T-helper 17 cell (primary cell): ENCODE measurements at places on chromosomes 6 and 20. TPM values are rescaled to one million over a fixed set of nuclear protein-coding genes. Genes with fewer than 3 reads are reported as not detected.

FLRT3 gene
- not detected for total RNA-seq

PTPRT gene
- not detected for total RNA-seq

TMEM217 gene
- total RNA-seq = 0.37 TPM

BIRC7 gene
- not detected for total RNA-seq

KIF6 gene
- 0.40 TPM for total RNA-seq

CST8 gene
- total RNA-seq = not detected

AIF1 gene
- 8.1 TPM for total RNA-seq

BEND6 gene
- total RNA-seq = not detected

GPSM3 gene
- total RNA-seq = 268 TPM

DNA sequence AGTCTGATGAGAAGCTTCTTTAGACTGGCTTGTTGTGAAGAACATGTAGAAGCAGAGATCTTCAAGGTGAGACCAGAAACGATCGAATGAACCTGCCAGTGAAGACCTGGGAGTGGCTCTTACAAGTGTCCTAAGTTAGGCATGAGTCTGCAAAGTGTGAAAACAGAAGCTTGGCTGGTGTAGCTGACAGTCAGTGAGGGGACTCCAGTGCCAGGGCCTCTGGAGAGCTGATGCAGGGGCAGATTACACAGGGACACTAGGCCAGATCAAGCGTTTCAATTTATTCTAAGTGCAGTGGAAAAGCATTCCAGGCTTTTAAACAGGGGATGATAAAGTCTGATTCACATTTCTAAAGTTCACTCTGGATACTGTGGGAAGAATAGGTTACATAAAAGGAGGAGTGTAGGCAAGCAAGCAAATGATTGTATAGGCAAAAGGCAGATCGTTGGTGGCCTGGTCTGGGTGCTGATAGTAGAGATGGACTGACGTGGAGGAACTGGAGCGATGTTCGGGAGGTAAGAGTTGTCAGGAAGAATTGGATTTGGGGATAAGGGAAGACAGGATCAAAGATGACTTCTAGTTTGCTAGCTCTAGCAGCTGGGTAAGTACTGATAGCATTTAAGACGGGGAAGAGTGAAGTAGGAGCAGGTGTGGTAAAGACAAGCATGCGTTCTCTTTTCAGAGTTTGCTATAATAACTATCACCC lies 133.5 kb downstream of the MAN1A1 start:
- DNase-seq = no peak
- peak overlapping the region; percentile 21 for H3K4me3 ChIP-seq
- H3K27me3 ChIP-seq = no peaks in the 10 kb centered on the region
- peaks cover 8% of the 10 kb centered on the region for H3K4me1 ChIP-seq

DNA sequence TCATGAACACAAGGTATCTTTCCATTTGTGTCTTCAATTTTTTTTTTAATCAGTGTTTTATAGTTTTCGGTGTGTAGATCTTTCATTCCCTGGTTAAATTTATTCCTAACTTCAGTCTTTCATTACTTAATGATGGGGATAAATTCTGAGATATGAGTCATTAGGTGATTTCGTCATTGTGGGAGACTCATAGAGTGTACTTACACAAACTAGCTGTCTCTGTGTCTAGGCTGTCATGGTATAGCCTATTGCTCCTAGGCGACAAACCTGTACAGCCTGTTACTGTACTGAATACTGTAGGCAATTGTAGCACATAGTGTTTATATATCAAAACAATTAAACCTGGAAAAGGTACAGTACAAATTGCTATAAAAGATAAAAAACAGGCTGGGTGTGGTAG lies 42.1 kb downstream of the SMAP1 start:
- H3K4me3 ChIP-seq = no peak overlapping the region
- H3K4me1 ChIP-seq = peaks cover 39% of the 10 kb centered on the region
- no peaks in the 10 kb centered on the region for H3K36me3 ChIP-seq
- H3K27ac ChIP-seq = peak overlapping the region; percentile 90
- no peaks in the 10 kb centered on the region for H3K27me3 ChIP-seq

DNA sequence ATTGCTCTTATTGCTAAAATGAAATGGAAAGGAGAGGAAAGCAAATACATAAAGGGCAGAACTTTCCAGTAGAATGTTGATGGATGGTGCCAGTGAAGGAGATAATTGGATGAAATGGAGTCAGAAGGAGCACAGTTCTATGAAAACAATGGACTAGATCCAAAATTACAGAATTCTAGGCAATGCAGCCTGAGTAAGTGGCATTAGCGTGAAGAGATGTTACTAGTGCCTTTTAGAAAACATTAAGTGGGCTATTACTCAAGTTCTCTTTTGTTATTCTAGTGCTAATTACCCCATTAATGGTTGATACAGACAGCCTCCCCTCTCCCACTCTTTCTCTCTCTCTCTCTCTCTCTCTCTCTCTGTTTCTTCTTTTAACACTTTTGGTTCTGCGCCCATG lies 209.5 kb upstream of the RGS17 start:
- no peak for DNase-seq
- no peak overlapping the region for H3K27ac ChIP-seq
- no peaks in the 10 kb centered on the region for H3K36me3 ChIP-seq

DNA sequence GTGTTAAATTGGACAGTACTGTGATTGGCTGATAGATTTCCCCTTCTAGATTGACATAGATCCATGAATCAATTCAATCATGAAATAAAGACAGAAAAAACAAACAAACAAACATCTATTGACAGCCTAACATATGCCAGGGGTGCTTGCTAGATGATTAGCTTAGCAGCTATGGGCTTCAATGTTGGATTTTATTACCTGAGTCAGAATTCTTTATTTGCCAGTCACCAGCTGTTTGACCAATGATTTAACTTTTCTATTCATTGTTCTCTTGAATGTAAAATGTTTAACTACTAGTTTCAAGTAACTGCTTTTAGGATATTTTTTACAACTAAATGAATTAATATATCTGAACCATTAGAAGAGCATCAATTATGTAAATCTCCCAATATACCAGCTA lies 901.3 kb upstream of the CITED2 start:
- no peak for DNase-seq
- peaks cover 3% of the 10 kb centered on the region for H3K27me3 ChIP-seq
- H3K4me1 ChIP-seq = no peaks in the 10 kb centered on the region
- H3K4me3 ChIP-seq = no peak overlapping the region

GRCh38 chr6:112310439-112311125 lies 36.5 kb upstream of the RFPL4B start:
- H3K27ac ChIP-seq = no peak overlapping the region
- no peak for DNase-seq
- H3K4me1 ChIP-seq = peaks cover 6% of the 10 kb centered on the region
- H3K36me3 ChIP-seq = no peaks in the 10 kb centered on the region
- peaks cover 53% of the 10 kb centered on the region for H3K27me3 ChIP-seq
- no peak overlapping the region for H3K4me3 ChIP-seq

GRCh38 chr20:33964441-33964840 lies 29.3 kb upstream of the RALY start:
- peaks cover 8% of the 10 kb centered on the region for H3K27me3 ChIP-seq
- DNase-seq = no peak
- H3K27ac ChIP-seq = no peak overlapping the region
- peaks cover 2% of the 10 kb centered on the region for H3K36me3 ChIP-seq

DNA sequence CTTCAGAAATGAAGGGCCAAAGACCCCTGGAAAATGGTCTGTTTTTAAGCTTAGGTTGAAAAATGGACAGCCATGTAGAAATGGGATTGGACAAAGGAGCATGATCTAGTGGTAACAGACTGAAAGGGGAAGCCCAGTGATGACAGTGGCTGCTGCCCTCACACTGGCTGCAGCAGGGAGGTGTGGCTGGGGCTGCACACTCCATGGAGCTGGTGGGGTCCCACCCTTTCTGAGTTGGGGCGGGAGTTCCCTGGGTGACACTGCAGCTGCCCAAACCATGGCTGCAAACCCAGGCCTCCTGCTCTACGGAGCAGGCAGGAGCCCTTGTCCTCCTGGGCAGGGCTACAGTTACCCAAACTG lies 8.5 kb upstream of the PACSIN1 start:
- no peaks in the 10 kb centered on the region for H3K36me3 ChIP-seq
- H3K4me3 ChIP-seq = no peak overlapping the region
- no peak for DNase-seq
- no peaks in the 10 kb centered on the region for H3K4me1 ChIP-seq
- H3K27me3 ChIP-seq = no peaks in the 10 kb centered on the region

DNA sequence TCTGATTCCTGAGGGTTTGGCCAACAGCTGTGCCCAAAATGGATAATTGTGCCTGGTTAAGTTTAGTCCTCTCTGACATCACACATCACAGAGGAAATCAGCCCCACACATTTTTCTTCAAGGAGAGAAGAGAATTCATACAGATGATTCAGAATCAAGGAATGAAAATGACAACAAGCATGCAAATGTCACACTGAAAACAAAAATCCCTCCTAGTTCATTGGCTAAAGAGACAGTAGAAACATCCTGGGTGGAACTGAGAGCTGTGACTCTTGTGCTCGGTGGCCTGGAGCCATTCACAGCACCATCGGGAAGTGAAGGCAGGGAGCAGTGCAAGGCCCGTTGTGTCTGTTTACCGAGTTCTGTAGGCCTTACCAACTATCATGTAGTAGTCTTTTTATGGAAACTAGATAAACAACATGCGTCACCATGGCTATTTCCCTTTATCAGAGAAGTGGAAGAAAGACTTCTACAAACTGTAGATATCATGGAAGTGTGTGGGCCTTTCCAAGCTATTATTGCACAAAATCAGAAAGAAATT lies 81.7 kb upstream of the TENT5A start:
- no peak overlapping the region for H3K4me3 ChIP-seq
- H3K4me1 ChIP-seq = no peaks in the 10 kb centered on the region
- DNase-seq = no peak
- H3K27me3 ChIP-seq = no peaks in the 10 kb centered on the region
- H3K27ac ChIP-seq = no peak overlapping the region

- H3K4me1 ChIP-seq = no peaks in the 10 kb centered on the region
- DNase-seq = no peak
- peaks cover 6% of the 10 kb centered on the region for H3K36me3 ChIP-seq
- no peak overlapping the region for H3K27ac ChIP-seq
- H3K27me3 ChIP-seq = peaks cover 29% of the 10 kb centered on the region
- no peak overlapping the region for H3K4me3 ChIP-seq
Measured at GRCh38 chr20:43415661-43416430, 41.9 kb upstream of the SRSF6 start.

GRCh38 chr6:118632359-118632758 lies 19.0 kb downstream of the CEP85L start:
- H3K36me3 ChIP-seq = peaks cover 2% of the 10 kb centered on the region
- no peak for DNase-seq
- no peak overlapping the region for H3K4me3 ChIP-seq
- no peak overlapping the region for H3K27ac ChIP-seq
- no peaks in the 10 kb centered on the region for H3K27me3 ChIP-seq

DNA sequence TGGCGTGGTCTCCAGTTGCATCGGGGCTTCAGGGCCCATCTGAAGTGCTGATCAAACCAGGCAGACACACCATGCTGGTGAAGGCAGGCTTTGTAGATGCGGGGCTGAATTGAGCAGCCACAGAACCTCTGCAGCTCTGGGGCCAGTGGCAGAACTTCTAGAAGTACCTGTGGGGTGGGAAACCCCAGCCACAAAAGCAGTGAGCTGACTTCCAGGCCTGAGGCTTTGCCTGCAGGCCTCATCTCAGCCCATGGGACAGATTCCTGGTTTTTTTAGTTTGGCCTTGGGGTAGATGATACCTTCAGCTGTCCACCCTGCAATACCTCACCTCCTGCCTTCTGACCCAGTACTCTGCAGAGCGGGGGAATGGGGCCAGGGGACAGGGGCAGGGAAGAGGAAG lies 14.1 kb downstream of the C20orf173 start:
- no peak for DNase-seq
- no peaks in the 10 kb centered on the region for H3K27me3 ChIP-seq
- H3K4me3 ChIP-seq = no peak overlapping the region
- peaks cover 3% of the 10 kb centered on the region for H3K36me3 ChIP-seq

GRCh38 chr6:99187429-99187828 lies 162.0 kb downstream of the FAXC start:
- no peaks in the 10 kb centered on the region for H3K36me3 ChIP-seq
- H3K27me3 ChIP-seq = peaks cover 15% of the 10 kb centered on the region
- DNase-seq = no peak
- H3K4me1 ChIP-seq = peaks cover 4% of the 10 kb centered on the region

DNA sequence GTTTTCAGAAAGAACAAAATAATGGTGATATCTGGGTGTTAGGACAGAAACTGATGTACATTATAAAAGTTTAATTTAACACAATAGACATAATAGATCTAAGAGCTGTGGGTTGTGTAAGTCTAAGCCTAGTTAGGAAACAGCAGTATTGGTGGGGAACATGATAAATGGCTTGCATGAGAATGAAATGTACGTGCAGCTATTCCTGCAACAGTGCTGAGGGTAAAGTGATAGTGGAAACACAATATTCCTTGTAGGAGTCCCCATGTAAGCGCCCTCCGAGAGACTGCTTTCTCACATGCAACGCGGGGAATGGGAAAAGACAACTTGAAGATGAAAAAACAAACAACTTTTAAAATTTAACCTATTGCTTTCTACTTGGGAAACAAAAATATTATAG lies 96.6 kb upstream of the TRAF3IP2 start:
- no peak for DNase-seq
- peaks cover 7% of the 10 kb centered on the region for H3K36me3 ChIP-seq
- no peak overlapping the region for H3K4me3 ChIP-seq

DNA sequence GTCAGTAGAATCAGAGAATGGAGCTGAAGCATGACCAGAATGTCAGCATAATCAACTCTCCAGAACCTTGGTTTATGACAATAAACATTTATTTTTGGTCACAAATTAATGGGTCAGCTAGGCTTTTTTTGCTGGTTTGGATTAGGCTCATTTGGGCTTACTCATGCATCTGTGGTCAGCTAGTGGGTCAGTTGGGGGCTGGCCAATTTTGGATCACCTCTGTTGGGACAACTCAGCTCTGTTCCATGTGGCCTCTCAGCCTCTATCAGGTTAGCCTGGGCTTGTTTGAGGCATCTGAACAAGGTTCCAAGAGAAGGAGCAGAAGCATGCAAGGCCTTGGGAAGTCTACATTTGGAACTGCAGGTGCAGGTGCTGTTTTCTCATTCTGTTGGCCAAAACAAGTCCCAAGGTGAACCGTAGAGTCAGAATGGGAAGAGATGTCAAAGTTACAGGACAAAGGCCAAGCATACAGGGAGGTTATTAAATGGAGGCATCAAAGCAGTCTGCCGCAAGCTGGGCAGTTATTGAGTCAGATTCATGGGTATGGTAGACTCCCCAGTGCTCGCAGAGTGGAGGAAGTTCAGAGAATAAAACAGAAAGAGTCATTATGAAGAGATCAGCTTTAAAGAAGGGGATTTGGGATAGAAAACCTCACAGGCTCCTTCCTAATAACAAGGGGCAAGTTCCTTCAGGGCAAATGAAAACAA lies 173.0 kb downstream of the PLCB4 start:
- H3K27ac ChIP-seq = no peak overlapping the region
- no peaks in the 10 kb centered on the region for H3K27me3 ChIP-seq
- no peaks in the 10 kb centered on the region for H3K4me1 ChIP-seq
- DNase-seq = no peak

DNA sequence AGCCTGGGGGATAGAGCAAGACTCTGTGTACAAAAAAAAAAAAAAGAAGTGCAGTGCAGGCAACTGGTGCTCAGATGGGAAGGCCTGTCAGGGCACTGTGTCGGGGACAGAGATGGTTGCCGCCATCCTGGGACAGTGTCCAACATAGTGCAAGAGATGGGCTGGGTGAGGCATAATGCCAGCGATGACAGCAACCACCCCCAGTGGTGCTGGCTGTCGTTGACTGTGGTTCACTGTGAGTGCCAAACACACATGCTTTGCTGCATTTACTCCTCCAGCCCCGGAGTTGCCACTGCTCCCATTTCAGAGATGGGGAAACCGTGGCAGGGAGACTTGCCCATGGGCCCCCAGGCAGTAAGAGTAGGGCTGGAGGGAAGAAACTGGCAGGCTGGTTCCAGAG lies 5.2 kb upstream of the C20orf203 start:
- peaks cover 2% of the 10 kb centered on the region for H3K4me1 ChIP-seq
- H3K27ac ChIP-seq = no peak overlapping the region
- H3K4me3 ChIP-seq = no peak overlapping the region
- H3K36me3 ChIP-seq = no peaks in the 10 kb centered on the region
- DNase-seq = no peak
